CD4-positive, alpha-beta memory T cell (primary cell): ENCODE measurements at places on chromosomes 4 and X. TPM values are rescaled to one million over a fixed set of nuclear protein-coding genes. Genes with fewer than 3 reads are reported as not detected.

Gene PRR32
- polyA plus RNA-seq, result not detected

Gene TCEAL5
- not detected for polyA plus RNA-seq

Gene KCTD8
- not detected for polyA plus RNA-seq

Gene CLDN34
- not detected for polyA plus RNA-seq

Gene KDR
- not detected for polyA plus RNA-seq

DNA sequence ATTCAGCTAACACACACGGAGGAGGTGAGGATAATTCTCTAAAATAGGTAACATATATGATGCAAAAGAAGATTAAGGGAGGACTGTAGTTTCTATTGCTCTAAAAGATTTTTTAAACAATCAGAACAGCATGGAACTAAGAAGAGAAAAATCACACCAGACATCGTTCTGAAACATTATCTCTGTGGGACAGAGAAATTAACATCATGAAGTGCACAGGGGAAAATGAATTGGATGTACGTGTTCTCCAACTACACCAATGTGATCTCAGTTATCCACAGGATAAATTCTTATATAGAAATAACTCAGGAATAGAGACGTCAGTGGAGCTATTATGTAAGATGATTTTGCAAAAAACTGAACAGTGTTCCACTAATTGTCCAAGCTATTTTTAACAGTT lies 614.1 kb upstream of the HS3ST1 start:
- no peaks in the 10 kb centered on the region for H3K4me1 ChIP-seq
- no peaks in the 10 kb centered on the region for H3K36me3 ChIP-seq

GRCh38 chrX:45070116-45071007 lies 130.3 kb downstream of the DIPK2B start:
- H3K4me3 ChIP-seq, result no peak overlapping the region
- H3K36me3 ChIP-seq, result peaks cover 10% of the 10 kb centered on the region
- peak; percentile 38 for DNase-seq
- H3K4me1 ChIP-seq, result peaks cover 28% of the 10 kb centered on the region

- H3K36me3 ChIP-seq, result no peaks in the 10 kb centered on the region
- no peaks in the 10 kb centered on the region for H3K27me3 ChIP-seq
- H3K4me1 ChIP-seq, result peaks cover 4% of the 10 kb centered on the region
- H3K27ac ChIP-seq, result no peak overlapping the region
Measured at GRCh38 chr4:75995727-75996126, 5.0 kb upstream of the SDAD1 start.

DNA sequence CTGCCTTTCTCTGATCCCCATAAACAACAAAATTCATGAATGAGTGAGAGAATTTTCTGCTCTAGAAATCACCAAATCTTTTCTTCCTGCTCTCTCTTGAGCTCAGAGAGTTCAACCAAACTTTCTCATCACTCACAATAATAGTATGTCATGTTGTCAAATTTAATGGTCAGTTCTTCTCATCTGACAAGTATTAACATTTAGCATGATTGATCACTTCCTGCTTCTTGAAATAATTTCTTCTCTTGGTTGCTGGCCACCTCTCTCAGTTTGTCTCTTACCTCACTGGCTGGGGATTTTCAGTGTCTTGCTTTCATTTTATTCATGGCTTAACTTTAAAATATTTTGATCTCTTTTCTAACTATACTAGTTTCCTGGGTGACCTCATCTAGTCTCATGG lies 25.5 kb upstream of the FGF5 start:
- no peak overlapping the region for H3K27ac ChIP-seq
- no peak overlapping the region for H3K4me3 ChIP-seq
- H3K27me3 ChIP-seq, result no peaks in the 10 kb centered on the region
